ENCODE measurements at places on chromosomes 4 and X.

GRCh38 chr4:103498161-103499070, 221.4 kb downstream of the TACR3 start:
- no peak for DNase-seq

DNA sequence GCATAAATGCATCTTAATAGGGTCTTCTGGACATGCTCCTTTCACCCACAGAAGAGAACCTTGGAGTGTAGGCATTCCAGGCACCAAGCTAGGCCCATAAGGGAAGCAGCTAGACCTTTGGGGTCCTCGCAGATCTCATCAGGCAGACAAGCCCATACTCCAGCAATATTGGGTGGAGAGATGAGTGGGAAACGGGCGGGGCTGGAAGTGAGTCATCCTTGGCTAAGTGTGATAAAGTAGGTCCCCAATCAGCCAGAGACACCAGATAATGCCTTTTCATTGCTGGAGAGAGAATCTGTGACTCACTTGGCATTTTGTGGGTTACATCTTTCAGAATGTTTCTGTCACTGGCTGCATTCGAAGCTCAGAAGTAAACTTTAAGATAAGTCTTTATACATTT, 133.3 kb upstream of the MBNL3 start:
- DNase-seq = no peak

DNA sequence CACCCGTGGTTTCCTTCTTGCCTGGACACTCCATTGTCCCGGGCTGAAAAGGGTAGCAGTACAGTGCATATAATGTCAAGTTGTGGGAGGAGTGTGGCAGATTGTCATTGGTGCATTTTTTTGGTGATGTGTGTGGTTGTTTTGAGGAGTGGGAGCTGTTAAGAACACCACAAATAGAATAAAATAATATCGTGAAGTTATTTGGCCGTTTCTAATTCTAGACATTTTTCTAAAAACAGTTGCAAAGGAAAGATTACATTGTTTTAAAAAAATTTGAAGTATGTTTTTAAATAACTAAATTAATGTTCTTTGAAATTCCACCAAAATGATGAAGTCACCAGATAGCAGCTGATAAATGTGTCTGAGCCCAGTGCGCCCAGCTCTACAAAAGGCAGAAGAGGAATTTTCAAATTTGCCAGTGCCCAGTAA, 1.3 kb downstream of the PKD2 start:
- no peak for DNase-seq

- DNase-seq = no peak
Observed at GRCh38 chr4:98822144-98822543, 106.8 kb downstream of the EIF4E start.

GRCh38 chrX:23821847-23822246, 38.9 kb downstream of the SAT1 start:
- DNase-seq = no peak

- no peak for DNase-seq
Observed at GRCh38 chr4:19473569-19473968, 778.1 kb upstream of the SLIT2 start.

GRCh38 chr4:1084796-1085403, 28.5 kb downstream of the RNF212 start:
- DNase-seq = no peak

- no peak for DNase-seq
Observed at GRCh38 chr4:168892475-168892874, 117.6 kb downstream of the CBR4 start.

DNA sequence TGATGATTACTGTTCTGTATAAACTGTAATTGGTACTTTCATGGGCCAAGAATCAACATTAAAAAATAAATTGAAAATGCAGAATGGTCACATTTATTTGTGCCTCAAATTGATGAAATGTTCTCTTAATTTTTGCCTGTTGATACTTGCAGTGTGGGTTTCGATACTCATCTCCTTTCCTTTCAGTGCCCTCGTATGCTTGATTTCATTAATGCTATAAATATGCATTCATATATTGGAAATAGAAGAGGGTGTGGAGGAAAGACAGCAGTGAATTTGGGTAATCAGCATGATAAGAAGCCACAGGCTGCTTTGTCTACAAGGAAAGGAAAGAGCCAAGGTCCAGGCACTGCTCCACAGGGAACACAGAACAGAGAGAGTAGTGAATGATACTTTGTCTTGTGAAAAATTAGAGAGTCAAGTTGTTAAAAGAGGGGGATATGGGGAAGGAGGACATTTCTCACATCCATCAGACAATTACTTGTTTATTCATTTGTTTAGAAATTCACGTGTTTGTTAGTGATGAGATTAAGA, 1.0 kb upstream of the DDX60 start:
- no peak for DNase-seq

- DNase-seq = peak; percentile 56
Observed at GRCh38 chr4:170047771-170048354, 21.7 kb upstream of the MFAP3L start.

DNA sequence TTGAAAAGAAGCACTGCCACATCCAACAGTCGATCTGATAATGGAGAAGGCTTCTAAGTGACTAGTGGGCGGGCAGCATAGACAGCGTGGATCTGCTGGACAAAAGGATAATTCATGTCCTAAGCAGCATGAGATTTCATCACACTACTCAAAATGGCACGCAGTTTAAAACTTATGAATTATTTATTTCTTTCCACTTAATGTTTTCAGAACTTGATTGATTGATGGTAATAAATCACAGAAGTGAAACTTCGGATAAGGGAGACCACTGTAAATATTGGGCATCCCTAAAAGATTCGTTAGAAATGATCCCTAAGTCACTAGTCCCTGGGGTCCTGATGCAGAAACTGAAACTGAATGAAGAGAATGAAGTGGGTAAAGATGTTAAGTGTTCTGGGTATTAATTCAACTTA, 93.0 kb upstream of the ANK2 start:
- DNase-seq = no peak
